Uterine smooth muscle cell (primary cell): ENCODE measurements at places on chromosomes 3 and 15. TPM values are rescaled to one million over a fixed set of nuclear protein-coding genes. Genes with fewer than 3 reads are reported as not detected.

NCEH1 gene
- total RNA-seq: 11.7 and 28.1 TPM in 2 replicates

WDR49 gene
- under 0.01 and 0.25 TPM in 2 replicates for total RNA-seq

DPPA2 gene
- not detected in 2 replicates for total RNA-seq

SLC2A2 gene
- total RNA-seq: not detected in 2 replicates

LMOD3 gene
- not detected in 2 replicates for total RNA-seq

UROC1 gene
- total RNA-seq: not detected in 2 replicates

STXBP5L gene
- total RNA-seq: under 0.01 TPM in 1 of 2 replicates, not detected in the other

CCR3 gene
- not detected in 2 replicates for total RNA-seq

CACNA1D gene
- total RNA-seq: 0.33 and 1.5 TPM in 2 replicates

EHHADH gene
- total RNA-seq: 5.4 and 5.6 TPM in 2 replicates

ANKRD63 gene
- not detected in 2 replicates for total RNA-seq

PAK2 gene
- total RNA-seq: 43.9 and 56.1 TPM in 2 replicates

ADCY5 gene
- 0.22 and 1.9 TPM in 2 replicates for total RNA-seq

DOCK3 gene
- total RNA-seq: under 0.01 and 0.12 TPM in 2 replicates

ACP3 gene
- total RNA-seq: 11.1 and 27.1 TPM in 2 replicates

IL17RB gene
- 0.11 and 0.12 TPM in 2 replicates for total RNA-seq

CCDC33 gene
- total RNA-seq: 0.12 and 0.22 TPM in 2 replicates

MITF gene
- 23.7 and 26.5 TPM in 2 replicates for total RNA-seq

PLSCR5 gene
- total RNA-seq: not detected in 2 replicates

KLHL40 gene
- not detected in 2 replicates for total RNA-seq

ACAN gene
- 0.25 and 3.0 TPM in 2 replicates for total RNA-seq

RBP2 gene
- not detected in 2 replicates for total RNA-seq

GOLGA8J gene
- total RNA-seq: under 0.01 and 0.11 TPM in 2 replicates

TRIM71 gene
- not detected in 2 replicates for total RNA-seq

RETNLB gene
- total RNA-seq: not detected in 2 replicates

SNRPN gene
- total RNA-seq: 35.1 and 98.8 TPM in 2 replicates

LRTM1 gene
- not detected in 2 replicates for total RNA-seq

CELF6 gene
- total RNA-seq: 0.11 and 0.37 TPM in 2 replicates

SNURF gene
- 3.8 and 7.9 TPM in 2 replicates for total RNA-seq

LOXL1 gene
- total RNA-seq: 64.3 and 68.5 TPM in 2 replicates
